ENCODE measurements at places on chromosomes 7 and 10.

- no peak for DNase-seq
These were observed 240.9 kb upstream of the GRB10 start for GRCh38 chr7:51023547-51023946.

DNA sequence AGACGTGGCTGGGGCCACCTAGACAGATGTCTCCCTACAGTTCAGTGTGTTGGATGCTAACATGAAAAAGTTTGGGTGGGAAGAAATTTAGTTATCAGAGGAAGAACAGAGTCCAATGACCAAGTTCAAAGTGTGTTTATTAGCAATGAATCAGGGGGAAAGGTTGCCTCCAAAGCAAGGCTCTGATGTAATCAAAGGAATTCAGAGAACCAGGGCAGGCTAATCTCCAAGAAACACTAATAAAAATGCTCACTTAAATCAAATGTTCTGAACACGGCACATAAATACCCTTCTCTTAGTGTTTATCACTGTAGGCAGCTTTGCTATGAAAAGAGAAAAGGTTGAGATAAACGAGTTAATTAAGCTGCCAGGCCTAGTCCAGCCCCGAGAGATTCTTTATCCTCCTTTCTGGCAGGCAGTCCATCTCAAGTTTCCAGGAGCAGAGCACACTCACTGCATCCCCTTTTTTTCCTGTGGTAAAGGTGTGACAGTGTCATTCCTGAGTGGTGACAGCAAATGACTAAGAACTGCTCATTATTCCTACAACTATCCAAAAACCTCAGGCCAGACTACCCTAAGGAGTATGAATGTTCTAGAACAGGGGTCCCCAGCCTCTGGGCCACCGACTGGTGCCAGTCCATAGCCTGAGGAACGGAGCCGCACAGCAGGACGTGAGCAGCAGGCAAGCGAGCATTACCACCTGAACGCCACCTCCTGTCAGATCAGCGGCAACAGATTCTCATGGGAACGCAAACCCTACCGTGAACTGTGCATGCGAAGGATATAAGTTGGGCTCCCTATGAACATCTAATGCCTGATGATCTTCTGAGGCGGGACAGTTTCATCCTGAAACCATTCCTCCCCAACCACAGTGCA is 66.9 kb upstream of the FHIP2A start:
- no peak for DNase-seq

GRCh38 chr7:154914308-154914995 is 88.5 kb downstream of the PAXIP1 start:
- no peak for DNase-seq

DNA sequence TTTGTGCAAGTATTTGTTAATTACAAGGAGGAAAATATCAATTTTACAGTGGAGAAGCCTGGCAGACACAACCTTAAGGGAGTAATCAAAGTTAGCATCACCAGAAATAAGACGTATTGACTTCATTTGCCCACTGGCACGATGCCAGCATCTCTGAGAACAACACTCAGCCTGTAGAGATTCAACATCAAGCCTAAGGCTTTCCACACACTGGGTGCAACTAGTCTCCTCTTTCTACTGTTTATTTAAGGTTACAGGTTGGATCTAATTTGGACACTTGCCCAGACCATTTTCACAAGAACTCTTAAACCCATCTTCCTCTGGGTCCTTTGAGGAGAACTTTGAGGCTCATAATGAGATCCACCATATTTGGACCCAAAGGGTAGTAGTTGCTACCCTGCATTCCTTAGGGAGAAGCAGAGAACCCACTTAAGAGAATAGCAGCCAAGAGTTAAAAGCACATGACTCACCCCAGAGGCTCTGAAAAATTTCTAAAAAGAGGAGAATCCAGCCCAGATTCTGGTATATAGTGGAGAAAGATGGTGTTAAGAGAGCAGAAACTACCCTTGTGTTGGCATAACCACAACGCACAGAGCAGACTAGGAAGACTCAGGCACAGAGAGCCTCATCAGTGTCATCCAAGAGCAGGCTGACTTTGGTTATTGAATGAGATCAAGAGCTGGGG is 97.3 kb downstream of the CCDC71L start:
- DNase-seq: no peak

- DNase-seq: peak; percentile 54
These were observed 52.7 kb upstream of the BTRC start for GRCh38 chr10:101301111-101301731.

DNA sequence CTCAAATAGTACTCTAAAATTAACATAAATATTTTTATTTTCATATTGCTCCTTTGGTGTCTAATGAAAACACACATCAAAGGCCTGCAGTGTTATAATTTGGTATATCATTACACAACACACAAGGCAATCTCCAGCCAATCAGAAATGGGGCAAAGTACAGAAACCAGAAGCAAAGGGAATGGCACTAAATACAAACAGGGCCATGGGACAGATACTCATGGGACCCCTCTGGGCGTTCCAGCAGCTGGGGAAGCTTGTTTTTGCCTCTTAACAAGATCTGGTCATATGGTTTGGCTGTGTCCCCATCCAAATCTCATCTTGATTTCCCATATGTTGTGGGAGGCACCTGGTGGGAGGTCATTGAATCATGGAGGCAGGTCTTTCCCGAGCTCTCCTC is 551.8 kb upstream of the NRP1 start:
- DNase-seq: no peak

Measured in activated naive CD8-positive, alpha-beta T cell treated with anti-CD3 and anti-CD28 coated beads, Interleukin-2, amount 50 U/mL, for 24 hours (primary cell).